Stimulated activated CD4-positive, alpha-beta T cell treated with anti-CD3 and anti-CD28 coated beads, Interleukin-15, amount 100 ng/mL, for 1 hour (primary cell): ENCODE measurements at places on chromosomes 1 and 21.

- DNase-seq: no peak
These were observed 92.5 kb downstream of the WDR4 start for GRCh38 chr21:42786884-42787283.

DNA sequence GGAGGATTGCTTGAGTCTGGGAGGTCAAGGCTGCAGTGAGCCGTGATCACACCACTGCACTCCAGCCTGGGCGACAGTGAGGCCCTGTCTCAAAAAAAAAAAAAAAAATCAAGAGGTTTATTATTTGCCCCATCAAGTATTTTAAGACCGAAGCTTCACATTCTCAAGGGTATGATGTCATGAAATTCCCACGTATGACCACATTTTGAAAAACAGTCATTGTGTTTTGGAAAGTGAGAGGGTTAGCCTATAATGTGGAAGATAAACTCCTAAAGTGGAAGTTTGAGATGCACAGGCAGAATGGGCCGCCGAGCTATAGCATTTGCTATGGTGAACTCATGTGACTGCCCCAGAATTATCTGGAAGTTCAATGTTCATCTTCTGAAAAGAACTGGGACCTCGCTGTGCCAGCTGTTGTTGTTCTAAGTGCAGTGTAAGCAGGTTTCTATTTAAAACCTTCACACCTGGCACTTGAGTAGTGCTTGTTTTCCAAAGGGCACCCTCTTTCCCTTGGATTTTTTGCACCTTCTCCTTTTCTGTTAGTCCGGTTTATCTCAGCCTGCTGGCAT is 96.9 kb upstream of the SLC25A33 start:
- no peak for DNase-seq

DNA sequence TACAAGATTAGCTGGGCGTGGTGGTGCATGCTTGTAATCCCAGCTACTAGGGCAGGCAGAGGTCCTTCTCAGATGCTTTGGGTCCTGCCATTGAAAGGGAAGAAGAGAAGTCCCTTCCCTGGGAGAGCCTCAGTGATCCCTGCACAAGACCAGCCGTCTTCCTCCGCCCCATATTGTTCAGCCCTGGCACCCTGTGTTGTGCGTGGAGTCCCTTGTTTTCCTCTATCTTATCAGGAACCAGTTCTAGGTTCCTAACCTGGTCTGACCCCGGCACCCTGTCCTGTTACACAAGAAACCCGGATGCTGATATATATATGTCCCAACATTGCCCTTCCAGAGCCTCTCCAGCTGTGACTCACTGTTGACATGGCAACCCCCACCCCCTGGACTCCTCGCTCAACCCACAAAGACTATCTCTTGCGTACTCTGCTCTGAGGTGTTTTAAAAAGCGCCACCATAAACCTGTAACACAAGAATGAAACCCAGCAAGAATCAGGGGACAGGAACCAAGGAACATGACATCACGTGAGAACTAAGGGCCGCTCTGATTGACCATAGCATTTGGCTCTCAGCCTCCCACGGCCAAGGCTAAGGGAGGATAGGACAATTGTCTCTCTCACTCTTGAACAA is 4.8 kb downstream of the MX2 start:
- DNase-seq: no peak

- no peak for DNase-seq
These were observed 146.0 kb downstream of the PLA2G4A start for GRCh38 chr1:186974774-186975181.

- no peak for DNase-seq
These were observed 111.2 kb upstream of the CTTNBP2NL start for GRCh38 chr1:112284796-112285195.

- no peak for DNase-seq
These were observed 95.4 kb upstream of the ERRFI1 start for GRCh38 chr1:8121261-8122159.

GRCh38 chr1:184480736-184481135 is 93.9 kb downstream of the C1orf21 start:
- no peak for DNase-seq

- no peak for DNase-seq
These were observed 152.1 kb downstream of the PTGER3 start for GRCh38 chr1:70895531-70895930.

- no peak for DNase-seq
These were observed 8.2 kb upstream of the HHIPL2 start for GRCh38 chr1:222555992-222556615.

DNA sequence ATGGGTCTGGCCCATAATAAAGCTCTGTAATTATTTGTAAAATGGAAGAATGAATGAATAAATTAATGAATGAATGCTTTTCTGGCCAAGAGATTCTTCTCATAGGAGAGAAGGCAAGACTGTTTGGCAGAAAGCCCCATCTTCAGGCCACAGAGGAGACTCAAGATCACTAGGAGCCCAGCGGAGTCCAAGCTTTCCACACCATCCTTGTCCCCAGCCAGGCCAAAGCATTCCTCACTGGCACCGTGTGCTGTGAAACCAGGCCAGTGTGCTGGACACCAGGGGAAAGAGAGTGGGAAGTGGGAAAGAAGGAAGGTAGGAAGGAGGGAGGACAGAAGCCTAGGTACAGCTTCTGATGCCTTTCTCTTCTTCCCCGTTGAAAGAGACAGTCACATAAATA is 86.4 kb downstream of the PLXNA2 start:
- no peak for DNase-seq

- DNase-seq: no peak
These were observed 42.3 kb downstream of the PAFAH2 start for GRCh38 chr1:25955553-25955952.

DNA sequence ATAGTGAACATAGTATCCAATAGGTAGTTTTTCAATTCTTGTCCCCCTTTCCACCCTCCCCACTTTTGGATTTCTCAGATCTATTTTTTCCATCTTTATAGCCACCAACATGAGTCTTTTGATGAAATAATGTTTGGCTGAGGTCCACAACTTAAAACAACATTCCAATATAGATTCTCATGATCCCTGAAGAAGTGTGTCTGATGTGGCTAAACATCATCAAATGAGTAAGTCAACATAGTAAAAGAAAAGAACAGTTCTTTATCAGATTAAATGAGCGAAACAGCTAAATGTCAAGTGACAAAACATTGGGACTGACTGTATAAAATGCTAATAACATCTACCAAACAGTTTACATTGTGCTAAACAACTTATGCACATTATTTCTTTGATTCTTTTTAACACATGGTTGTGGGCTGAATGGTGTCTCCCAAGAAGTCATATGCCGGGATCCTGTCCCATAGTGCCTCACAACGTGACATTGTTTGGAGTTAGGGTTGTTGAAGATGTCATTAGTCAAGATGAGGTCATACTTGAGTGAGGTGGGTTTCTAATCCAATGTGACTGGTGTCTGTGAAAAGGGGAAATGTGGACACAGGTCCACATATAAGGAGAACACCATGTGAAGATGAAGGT is 453.6 kb downstream of the LTN1 start:
- no peak for DNase-seq

- DNase-seq: no peak
These were observed 9.9 kb downstream of the CHTOP start for GRCh38 chr1:153643816-153644215.

- DNase-seq: no peak
These were observed 138.6 kb downstream of the RERE start for GRCh38 chr1:8678673-8679394.

GRCh38 chr1:213330281-213330680 is 279.2 kb downstream of the RPS6KC1 start:
- DNase-seq: no peak

- DNase-seq: no peak
These were observed 27.6 kb downstream of the IPP start for GRCh38 chr1:45722809-45723208.
